ENCODE measurements at places on chromosomes 11 and 22.

DNA sequence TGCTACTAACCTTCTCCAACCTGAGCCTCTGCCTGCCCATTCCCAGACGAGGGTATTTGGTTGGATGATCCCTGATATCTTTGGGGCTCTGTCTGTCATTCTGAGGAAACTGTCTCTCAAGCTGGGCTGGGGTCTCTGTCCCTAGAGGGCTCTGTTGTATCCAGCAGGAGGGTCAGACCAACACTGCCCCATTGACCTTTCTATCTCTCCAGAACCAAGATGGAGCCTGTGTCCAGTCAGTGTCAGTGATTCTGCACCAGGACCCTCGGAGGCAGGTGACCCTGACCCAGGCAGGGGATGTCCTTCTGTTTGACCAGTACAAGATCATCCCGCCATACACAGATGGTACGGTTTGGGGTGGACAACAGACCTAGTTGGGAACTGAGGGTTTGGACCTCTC is 21.9 kb downstream of the OTOG start:
- DNase-seq, result no peak

GRCh38 chr22:32764330-32765131 is 37.0 kb upstream of the TIMP3 start:
- DNase-seq, result no peak

- no peak for DNase-seq
Measured at GRCh38 chr11:57386178-57386940, 4.1 kb downstream of the PRG2 start.

GRCh38 chr11:116275635-116276034 is 497.2 kb downstream of the BUD13 start:
- no peak for DNase-seq

DNA sequence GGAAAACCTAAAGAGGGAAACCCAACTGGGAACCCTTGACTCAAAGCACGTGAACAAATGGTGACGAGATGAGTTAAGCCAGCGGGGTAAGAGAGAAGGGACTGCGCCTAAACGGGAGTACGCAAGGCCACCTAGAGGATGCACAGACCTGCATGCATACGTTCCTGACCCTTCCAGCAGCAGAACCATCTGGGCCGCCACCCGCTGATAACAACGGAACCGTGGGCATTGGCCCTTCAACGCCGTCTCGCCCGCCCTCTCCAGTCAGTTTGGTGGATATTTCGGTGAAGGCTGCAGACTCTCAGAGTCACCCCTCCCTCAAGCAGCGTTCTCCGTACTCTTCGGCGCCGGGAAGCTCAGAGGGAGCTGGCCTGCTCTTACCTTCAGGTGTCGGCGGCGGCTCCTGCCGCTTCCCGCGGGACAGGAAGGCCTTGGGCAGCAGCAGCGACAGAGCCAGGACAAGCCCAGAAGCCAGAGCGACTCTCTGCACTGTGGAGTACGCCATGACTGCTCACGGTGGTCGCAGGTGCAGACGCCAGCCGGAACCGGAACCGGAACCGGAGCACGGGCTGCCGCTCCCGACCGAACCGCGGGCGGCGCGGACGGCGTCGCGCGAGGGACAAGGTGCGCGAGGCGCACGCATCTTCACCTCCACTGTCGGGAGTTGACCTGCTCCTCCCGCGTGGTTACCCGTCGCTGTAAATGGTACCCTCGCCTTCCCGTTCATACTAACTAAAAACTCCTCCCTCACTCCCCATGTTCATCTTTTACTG is at the start of gene RIC3:
Gene RIC3, minus strand, starts transcription at position 541 of the 773 bp plus-strand sequence. Its CDS starts 36 bp downstream, at position 505.
- DNase-seq, result no peak

- DNase-seq, result no peak
Measured at GRCh38 chr11:96456111-96456510, 66.3 kb downstream of the JRKL start.

GRCh38 chr22:45910928-45911467 is 66.0 kb downstream of the WNT7B start:
- peak; percentile 22 for DNase-seq

GRCh38 chr22:44850946-44851345 is 98.6 kb downstream of the ARHGAP8 start:
- DNase-seq, result no peak

DNA sequence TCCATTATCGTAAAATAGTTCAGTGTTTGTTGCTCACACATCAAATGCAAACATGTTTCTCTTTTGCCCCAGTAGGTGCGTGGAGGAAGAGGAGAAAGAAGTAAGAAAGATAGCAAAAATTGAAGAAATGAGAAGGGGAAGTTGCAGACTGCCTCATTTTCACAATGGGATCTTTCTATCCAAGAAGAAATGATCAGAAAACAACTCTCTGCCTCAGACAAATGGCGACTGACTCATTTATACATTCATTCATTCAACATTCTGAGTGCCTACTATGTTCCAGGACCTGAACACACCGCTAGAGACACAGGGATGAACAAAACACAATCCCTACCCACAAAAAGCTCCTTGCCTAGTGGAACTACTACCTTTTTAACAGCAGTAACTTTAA is 367 bp downstream of the HPS5 start:
- no peak for DNase-seq

- DNase-seq, result no peak
Measured at GRCh38 chr22:31956360-31956759, 12.0 kb downstream of the YWHAH start.

DNA sequence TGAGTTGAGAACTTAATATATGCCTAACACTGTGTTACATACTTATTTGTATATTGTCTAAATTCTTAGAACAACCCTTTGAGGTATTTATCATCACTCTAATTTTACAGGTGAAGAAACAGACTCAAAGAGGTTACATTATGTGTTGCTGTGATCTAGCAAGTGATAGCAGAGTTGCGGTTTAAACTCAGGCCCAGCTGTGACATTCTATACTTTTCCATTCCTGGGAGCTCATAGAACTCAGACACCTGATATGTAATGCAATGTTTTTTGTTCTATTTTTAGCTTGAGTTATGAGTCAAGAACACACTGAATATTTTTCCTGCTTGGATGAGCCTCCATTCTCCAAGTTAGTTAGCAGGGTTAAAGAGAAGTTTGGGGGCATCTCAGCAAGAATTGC is 449.7 kb upstream of the DDI1 start:
- DNase-seq, result no peak

DNA sequence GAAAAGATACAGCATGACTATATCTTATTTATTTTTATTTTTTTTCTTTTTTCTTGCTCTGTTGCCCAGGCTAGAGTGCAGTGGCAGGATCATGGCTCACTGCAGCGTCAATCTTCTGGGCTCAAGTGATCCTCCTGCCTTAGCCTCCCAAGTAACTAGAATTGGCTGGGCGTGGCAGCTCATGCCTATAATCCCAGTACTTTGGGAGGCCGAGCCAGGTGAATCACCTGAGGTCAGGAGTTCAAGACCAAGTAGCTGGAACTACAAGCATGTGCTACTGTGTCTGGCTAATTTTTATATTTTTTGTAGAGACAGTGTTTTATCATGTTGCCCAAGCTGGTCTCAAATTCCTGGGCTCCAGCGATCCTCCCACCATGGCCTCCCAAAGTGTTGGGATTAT is 28.3 kb upstream of the CCDC134 start:
- DNase-seq, result no peak

DNA sequence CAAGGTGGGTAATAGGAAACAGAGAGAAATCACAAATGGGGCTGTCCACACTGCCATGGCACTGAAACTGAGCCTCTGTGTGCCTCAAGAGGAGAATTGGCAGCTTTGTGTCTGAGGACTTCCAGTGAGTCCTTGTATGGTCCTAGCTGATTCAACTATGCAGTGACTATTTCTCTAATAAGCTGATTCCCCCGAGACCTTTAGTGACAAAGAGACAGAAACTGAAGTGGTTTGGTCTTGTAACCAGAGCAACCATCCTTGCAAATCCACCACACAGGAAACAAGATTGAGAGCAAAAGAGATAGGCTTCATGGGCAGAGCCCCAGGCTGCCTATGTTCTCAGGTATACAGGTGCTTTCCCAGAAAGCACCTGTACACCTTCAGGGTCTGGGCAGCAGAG is 1038.5 kb downstream of the NTM start:
- no peak for DNase-seq

DNA sequence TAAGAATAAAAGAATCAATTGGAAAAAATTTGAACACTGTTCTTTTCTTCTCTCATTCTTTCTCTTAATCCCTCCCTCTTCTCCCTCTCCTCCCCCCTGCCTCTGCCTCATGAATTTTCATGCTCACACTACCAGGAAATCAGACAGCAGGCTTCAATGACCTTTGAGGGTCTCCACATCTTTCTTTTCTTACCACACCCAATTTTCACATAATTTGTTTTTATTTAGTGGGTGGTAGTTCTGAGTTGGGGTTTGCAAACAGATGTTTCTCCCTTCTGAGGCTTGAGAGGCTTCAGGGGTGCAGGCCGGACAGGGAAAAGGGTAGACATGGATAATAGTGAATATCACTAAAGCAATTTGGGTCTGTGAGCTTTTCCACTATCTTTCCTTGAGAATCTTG is 95.5 kb downstream of the SPATA19 start:
- DNase-seq, result no peak

DNA sequence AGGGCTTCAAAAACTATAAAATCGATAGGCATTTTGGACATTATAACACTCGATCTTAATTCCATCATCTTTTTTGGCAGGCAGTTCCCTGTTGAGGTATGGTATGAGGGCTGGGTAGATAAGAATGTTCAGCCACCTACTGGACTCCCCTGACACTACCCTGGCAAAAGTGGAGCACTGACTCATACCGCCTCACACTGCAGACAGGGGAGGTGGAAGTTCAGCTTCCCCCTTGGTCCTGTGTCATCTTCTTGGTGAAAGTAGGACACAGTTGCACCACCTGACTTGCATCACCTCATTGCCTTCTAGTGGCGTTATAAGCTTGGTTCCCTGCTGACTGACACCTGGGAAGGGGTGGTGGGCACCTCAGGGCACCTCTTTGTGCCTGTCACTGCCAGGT is 30.4 kb downstream of the PAAF1 start:
- peak; percentile 69 for DNase-seq

- DNase-seq, result no peak
Measured at GRCh38 chr11:123678246-123678645, 23.8 kb upstream of the SCN3B start.

DNA sequence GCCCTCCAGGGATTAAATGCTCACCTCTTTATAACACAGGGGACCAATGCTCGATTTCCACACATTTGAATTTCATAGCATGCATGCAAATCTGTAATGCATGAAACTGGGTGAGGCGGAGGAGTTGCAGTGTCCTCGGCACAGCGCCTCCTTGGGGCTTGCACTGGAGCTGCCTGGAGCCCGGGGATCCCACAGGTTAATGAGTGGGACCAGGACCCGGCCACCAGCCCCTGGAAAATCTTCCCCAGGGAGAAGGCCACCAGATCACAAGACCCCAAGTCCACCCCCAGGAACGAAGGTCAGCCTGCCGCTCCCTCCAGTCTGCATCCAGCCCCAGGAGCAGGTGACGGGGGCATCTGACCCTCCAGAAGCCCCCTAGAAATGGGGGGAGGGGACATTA is 119.1 kb downstream of the MN1 start:
- DNase-seq, result peak; percentile 52

DNA sequence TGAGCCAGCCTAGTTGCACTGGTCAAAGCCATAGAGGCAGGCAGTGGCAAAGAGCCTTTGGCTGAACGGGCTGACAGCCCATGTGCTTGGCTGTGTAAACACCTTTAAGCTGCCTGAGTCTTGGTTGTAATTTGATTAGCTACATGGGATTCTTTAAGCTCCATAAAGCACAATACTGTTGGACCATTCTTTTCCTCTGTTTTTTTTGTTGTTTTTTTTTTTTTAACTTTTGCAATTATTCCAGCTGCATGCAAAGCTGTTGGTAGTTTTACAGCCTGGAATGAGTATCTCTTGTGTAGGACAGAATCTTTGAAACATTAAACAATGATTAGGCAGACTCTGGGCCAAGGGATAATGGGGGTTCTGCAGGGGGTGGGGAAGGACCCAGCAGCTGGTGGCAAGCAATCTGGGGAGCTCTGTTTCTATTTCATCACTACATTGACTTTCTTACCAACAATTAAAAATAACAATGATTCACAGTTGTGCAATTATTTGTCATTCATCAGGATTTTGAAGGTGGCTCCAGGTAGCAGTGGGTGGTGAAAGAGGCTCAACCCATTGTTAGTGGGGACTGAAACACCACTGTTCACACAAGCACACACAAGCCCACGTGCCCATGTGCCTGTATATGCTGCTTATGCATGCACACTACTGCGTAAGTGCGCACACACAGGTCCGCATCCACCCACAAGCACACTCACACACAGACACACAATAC is 69.5 kb upstream of the CSNK2A3 start:
- no peak for DNase-seq

DNA sequence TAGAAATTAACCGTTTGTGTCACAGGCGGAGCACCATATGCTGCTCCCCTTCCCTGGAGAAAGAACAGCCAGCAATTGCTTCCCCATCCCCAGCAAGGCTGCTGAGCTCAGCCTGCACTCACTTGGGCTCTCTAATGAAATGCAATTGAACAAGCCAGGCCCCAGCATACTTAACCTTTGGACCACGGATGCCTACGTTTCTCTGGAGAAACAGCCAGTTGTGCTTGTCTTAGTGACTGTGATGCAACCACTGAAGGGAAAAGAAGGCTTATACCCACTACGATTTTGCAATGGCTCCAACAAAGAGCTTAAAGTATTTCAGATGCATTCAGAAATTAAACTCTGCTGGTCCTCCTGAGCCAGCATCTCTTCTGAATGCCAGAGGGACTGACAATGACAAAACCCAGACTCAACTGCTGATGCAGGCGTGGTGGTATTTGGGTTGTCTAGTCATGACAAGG is 51.3 kb upstream of the SESN3 start:
- DNase-seq, result no peak

- no peak for DNase-seq
Measured at GRCh38 chr11:128391811-128392210, 195.5 kb downstream of the ETS1 start.
